H9 (cell line): ENCODE measurements at places on chromosomes 5 and 9. TPM values are rescaled to one million over a fixed set of nuclear protein-coding genes. Genes with fewer than 3 reads are reported as not detected.

DNA sequence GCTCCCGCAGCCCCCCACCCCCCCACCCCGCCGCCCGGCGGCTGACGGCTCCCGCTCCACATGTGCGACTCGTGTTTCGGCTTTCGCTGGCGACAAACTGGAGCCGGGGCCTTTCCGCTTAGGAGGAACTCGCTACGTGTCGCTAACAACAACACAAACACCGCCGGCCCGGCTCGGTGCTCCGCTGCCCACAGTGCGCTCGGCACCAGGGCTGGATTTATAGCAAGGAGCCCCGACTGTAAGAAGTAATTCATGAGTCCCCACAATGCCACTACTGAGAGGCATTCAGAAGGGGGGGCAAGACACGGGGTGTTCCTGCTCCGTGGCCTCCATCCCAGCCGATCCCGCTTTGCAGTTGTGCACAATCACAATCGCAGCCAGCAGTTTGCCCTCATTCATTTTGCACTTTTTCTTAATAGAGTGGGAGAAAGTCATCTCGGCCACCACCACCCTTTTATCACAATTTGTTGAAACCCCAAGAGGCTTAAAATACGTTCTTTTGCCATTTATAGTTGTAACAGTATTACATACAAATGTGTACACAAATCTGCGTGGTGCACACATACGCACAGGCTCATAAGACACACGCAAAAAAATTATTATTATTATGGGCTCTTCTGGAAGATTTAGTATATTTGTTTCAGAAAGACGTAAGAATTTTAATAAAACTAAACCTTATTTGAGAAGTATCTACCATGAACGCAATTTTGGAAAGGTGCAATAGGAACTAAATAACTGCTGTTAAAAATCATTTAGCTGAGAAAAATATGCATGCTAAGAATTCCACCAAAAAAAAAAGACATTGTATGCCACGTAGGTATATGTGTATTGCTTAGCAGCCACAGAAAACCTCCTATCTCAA is 48.1 kb downstream of the EBF1 start:
- DNase-seq = peak; percentile 56

GRCh38 chr5:88245241-88245892 is 23.3 kb downstream of the TMEM161B start:
- no peak for DNase-seq

GRCh38 chr5:179370490-179371120 is 25.3 kb upstream of the ADAMTS2 start:
- no peak for DNase-seq

DNA sequence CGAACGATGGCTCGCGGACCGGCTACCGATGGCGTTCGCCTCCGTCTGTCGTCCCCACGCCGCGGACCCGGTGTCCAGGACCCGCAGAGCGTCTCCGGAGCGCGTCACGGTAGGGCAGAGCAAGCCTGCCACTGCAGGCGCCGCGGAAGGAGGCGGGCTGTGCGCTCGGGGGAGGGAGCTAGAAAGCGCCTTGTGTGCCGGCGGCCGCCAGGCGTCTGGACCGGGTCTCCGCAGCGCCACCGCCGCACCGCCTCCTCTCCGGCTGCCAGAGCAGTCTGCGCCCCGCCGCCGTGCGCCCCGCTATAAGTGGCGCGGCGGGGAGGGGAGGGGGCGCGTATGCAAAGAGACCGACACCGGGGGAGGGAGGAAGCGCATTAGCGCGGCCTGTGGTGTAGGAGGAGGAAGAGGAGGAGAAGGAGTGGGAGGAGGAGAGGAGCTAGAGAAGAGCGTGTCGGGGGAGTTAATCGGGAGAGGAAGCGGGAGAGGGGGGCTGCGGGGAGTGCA is at the start of gene ENC1:
ENC1 (minus strand) TSS at position 279 of the 504 bp plus-strand sequence. CDS start 4,243 bp downstream, outside the sequence.
- DNase-seq = peak; percentile 92

DNA sequence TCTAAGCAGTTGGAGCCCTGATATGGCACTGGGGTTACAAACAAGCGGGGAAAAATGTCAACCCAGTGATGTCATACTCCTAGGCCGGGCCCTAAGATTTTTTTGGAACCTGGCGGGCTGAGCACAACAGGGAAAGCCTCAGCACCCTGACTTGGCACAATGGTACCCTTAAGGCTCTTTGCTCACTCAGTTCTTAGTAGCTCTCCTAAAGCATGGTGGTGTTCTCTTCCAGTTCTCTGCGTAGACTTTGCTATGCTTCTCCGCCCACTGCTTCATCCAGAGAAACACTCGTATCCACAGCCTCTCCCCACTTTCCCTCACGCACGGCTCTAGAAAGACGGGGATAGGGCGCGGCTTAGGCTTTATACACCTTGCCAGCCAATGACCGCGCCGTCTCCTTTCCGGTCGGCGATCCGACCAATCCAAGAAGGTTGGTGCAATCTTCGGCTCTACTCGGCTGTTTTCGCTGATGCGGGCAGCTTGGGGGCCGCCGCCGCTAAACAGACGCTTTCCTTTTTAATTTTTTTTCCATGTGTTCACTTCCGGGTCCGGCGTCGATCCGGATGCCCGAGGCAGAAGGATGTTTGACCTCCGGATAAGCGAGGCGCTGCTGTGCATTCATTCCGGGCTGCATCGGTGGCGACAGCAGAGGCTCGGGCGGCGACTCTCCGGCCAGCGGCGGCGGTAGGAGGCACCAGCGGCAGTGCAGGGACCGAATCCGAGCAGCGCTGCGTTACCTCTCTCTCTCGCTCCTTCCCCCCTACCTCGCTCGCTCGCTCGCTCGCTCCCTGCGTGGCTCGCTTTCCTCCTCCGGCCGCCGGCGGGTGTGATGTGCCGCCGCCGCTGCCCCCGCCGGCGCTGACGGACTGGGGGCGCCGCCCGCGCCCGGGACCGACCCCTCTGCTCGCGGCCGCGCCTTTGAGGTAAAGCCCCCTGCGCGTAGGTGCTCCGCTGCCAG is at the start of gene CSNK1G3:
CSNK1G3 (plus strand) TSS at position 530 of the 958 bp plus-strand sequence. CDS start 33,487 bp downstream, outside the sequence.
- DNase-seq = peak; percentile 97

DNA sequence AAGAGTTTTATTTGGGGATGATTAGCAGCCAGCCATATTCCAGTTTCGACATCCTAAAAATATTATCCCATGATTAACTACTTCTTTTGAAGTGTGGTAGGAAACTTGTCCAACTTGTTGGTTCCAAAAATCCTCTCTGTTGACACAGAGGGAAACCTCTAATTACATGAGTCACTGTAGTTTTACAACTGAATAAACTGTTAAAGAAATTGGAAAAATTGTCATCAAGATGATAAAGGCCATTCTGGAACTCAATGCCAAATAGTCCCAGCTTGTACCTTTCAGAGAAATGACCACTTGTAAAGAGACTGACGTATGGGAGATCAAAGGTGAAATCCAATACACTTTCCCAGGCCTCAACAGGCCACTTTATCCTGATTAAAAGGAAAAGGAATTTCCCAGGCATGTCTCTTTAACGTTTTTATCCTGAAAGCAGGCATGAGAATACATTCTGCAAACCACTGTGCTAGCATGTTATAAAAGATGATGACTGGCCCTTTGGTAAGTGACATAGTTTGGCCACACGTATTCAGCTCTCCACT is 261.6 kb downstream of the GLIS3 start:
- no peak for DNase-seq

- no peak for DNase-seq
These were observed 28.3 kb upstream of the TGFBR1 start for GRCh38 chr9:99076483-99077171.

DNA sequence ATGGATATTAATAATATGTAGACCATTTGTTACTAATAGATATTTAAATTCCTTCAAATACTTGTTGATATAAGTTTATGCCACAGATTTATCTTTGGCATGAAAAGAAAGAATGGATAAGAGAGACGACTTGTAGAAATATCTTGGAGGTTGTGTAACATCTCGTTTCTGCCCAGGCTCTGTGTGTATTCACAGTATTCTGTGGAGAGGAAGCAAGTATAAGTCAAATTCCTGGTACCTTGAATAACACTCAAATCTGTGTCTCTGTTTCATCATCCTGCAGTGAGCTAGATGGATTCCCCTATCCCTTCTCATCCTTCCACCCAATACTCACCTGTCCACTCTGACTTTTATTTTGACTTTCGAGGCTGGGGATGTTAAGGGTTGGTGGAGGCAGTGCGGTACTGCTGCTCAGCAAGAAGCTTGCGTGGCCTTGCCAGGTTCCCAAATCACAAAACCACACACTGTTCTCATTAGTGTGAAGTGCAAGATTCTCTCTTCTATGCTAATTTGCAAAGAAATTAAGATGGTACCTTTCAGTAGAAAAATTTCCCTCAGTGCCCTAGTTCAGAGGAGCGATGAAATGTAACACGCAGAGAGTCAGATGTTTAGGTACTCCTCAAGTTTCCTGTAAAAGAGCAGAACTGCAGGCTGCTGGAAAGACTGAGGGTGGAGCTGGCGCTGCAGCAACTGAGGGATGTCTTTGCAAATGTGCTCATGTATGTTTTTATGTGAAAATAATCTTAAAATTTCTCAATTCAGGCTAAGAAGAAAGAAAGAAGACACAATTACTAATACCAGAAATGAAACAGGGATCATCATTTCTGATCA is 42.6 kb upstream of the ANKRD18A start:
- DNase-seq = no peak

DNA sequence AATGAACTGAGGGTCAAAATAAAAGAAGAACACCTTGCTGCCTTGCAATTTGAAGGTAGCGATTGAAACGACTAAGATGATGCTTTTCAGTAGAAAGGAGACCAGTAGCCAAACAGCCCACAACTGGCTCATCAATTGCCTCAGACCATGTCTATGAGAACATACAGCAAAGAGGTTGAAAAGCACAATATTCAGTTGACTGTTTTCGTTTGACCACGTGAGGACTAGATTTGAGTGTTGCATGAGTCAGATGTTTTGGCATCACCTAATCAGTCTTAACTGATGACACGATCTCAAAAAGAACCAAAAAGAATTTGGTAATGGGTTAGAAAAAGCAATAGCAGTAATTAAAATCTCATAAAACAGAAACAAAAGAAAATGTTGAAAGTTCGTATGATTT is 82.7 kb upstream of the IL7R start:
- no peak for DNase-seq

- no peak for DNase-seq
These were observed 126.2 kb downstream of the BASP1 start for GRCh38 chr5:17343675-17344074.

- no peak for DNase-seq
These were observed 15.0 kb downstream of the ZSWIM6 start for GRCh38 chr5:61347080-61347479.

- no peak for DNase-seq
These were observed 214.9 kb downstream of the MCTP1 start for GRCh38 chr5:95069948-95070347.

- DNase-seq = no peak
These were observed 17.4 kb upstream of the PITX1 start for GRCh38 chr5:135051399-135051798.

- DNase-seq = no peak
These were observed 343.7 kb upstream of the KCNN2 start for GRCh38 chr5:114018186-114018585.

The PDCD1LG2 gene
- total RNA-seq = not detected in 2 replicates

The SURF6 gene
- total RNA-seq = 55.1 and 56.3 TPM in 2 replicates

The TRPM6 gene
- 0.57 and 0.86 TPM in 2 replicates for total RNA-seq

The EMB gene
- 38.1 and 39.4 TPM in 2 replicates for total RNA-seq

The BTNL8 gene
- 0.13 and 0.26 TPM in 2 replicates for total RNA-seq

The SPATA31E1 gene
- 0.07 and 0.09 TPM in 2 replicates for total RNA-seq

The NOTCH1 gene
- 63.7 and 71.6 TPM in 2 replicates for total RNA-seq

The CHSY3 gene
- total RNA-seq = 0.37 and 0.42 TPM in 2 replicates

The ZMYND19 gene
- 79.2 and 82.3 TPM in 2 replicates for total RNA-seq

The CCDC127 gene
- 9.0 and 9.4 TPM in 2 replicates for total RNA-seq

The CRAT gene
- total RNA-seq = 15.0 and 15.7 TPM in 2 replicates
